ENCODE measurements at places on chromosomes 12 and 14.

GRCh38 chr12:104865080-104865479 is 93.0 kb downstream of the SLC41A2 start:
- no peak for DNase-seq

DNA sequence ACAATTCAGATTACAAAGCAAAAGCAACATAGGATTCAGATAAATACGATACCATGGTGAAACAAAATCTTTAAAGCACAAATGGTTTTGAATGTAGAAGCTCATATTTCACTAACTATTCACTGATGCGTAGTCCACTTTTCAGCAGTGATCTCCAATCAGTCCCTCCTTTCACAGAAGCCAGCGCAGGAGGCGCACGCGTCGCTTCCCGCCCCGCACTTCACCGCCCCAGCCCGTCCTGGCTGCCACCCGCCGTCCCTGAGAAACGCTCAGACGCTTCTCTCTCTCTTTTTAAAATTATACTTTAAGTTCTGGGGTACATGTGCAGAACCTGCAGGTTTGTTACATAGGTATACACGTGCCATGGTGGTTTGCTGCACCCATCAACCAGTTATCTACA is 19.8 kb upstream of the CHFR start:
- DNase-seq = no peak

- no peak for DNase-seq
Observed at GRCh38 chr12:109331301-109331952, 16.3 kb upstream of the MYO1H start.

DNA sequence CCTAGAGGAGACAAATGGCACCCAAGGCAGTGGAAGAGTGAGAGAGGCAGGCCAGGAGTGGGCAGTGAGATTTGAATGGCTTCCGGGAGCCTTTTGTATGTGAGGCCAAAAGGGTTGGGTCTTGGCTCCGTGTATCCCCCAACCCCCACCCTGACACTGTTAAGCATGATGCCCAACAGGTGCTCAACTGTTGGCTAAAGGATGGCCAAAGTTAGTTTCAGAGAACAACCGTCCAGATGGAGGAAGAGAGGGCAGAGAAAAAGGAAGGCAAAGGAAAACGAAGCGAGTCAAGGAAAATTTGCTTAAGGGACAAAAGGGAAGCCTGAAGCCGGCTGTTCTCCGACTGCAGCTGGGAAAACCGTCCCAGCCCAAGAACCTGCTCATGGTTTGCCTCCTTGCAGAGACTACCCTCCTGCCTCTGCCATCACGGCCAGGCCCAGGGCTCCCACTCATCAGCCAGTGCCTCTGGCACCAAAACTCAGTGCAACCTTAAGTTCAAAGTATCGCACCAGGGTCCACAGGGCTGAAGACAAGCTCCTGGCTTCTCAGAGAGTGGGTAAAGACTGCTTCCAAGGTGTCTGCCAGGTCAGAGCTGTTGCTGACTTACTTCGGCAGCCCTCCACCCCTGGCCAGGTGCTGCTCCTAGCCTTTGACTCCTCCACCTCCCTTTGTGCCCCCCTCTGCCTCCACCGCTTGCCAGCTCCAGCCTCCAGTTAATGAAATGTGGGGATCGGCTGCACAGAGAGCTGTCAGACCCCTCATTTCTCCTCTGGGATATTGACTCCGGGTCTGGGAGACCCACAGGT is 4.2 kb upstream of the C1QL4 start:
- no peak for DNase-seq

GRCh38 chr14:102726191-102726949 is 50.9 kb upstream of the TRAF3 start:
- DNase-seq = no peak

GRCh38 chr12:21773806-21774205 is 700 bp downstream of the KCNJ8 start:
- DNase-seq = no peak

DNA sequence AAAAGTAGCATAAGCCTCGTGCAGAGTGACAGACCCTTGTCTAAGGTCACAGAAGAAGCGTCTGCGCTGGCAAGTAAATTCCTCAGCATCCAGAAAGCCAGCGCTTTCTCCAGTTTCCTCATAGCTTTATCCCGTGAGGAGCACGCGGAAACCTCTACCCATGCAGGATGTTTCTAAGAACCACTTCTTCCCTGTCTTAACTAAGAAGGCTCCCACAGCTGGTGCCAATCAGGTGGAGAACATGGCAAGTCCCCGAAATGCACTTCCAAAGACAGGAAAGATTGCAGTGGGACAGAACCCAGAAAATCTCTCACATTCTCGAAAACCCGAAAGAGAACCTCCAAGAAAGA is 968 bp upstream of the ARID4A start:
- no peak for DNase-seq

- no peak for DNase-seq
Observed at GRCh38 chr14:39428118-39428517, 4.1 kb downstream of the FBXO33 start.

- no peak for DNase-seq
Observed at GRCh38 chr12:66903782-66904396, 225.0 kb upstream of the GRIP1 start.

- no peak for DNase-seq
Observed at GRCh38 chr12:29012673-29013072, 136.4 kb upstream of the FAR2 start.

GRCh38 chr12:110957159-110957558 is 36.8 kb upstream of the MYL2 start:
- DNase-seq = no peak

GRCh38 chr14:59944909-59945308 is 25.0 kb downstream of the LRRC9 start:
- no peak for DNase-seq

GRCh38 chr12:47864646-47865235 is 40.1 kb downstream of the VDR start:
- no peak for DNase-seq

DNA sequence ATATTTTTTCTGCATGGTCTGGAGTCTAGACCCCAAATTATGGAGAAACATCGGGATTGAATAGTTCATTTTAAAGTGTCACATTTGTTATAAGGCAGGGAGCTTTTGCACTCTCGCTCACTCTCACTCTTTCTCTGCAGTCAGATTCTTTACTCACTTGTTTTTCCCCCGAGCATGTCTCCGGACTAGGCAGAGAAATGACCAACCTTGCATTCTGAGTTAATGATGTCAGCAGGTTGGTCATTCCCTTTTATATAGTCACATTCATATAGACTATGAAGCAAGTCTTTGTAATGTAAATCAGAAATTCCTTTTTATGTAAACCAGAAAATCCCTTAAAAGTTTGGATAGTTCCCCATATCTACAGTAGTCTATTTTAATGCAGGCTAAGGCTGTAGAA is 4.1 kb downstream of the C12orf75 start:
- no peak for DNase-seq

- no peak for DNase-seq
Observed at GRCh38 chr12:49951411-49952240, 1.1 kb downstream of the AQP2 start.

- DNase-seq = no peak
Observed at GRCh38 chr14:68998062-68998461, 19.0 kb upstream of the ACTN1 start.

GRCh38 chr12:42910656-42911055 is 321.1 kb upstream of the PRICKLE1 start:
- no peak for DNase-seq

- DNase-seq = no peak
Observed at GRCh38 chr12:114013575-114014345, 47.6 kb upstream of the RBM19 start.

DNA sequence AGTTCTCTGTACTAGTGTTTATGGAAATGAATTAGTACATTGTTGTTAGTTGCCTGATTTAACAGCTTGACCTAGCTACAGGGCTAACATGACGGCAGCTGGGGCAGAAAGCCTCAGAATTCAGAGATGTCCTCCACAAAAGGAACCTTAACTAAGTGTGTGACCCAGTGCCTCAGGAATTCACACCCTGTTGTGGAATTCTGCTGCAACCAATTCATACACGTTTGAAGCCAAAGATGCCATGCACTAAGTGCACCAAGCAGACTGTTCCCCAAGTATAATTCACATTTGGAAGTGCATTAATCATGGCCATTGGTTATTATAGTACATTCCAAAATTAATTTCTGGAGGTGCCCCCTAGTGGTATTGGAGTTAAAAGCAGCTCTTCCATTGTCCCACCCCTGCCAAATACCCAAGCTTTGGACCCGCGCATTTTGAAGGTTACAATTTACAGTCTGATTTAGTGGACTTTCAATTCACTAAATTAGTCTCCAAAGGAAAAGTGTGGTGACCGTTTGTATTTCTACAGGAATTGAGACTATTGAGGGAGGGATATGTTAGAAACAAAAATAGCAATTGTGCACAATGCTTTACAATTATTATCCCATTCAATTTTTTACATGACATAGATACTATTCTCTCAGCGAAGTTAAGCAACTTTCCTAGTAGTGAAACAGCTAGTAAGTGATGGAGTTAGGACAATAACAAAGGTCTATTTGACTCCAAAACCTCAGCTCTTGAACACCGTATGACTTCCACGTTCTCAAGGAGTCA is 85.9 kb downstream of the PAX9 start:
- no peak for DNase-seq

DNA sequence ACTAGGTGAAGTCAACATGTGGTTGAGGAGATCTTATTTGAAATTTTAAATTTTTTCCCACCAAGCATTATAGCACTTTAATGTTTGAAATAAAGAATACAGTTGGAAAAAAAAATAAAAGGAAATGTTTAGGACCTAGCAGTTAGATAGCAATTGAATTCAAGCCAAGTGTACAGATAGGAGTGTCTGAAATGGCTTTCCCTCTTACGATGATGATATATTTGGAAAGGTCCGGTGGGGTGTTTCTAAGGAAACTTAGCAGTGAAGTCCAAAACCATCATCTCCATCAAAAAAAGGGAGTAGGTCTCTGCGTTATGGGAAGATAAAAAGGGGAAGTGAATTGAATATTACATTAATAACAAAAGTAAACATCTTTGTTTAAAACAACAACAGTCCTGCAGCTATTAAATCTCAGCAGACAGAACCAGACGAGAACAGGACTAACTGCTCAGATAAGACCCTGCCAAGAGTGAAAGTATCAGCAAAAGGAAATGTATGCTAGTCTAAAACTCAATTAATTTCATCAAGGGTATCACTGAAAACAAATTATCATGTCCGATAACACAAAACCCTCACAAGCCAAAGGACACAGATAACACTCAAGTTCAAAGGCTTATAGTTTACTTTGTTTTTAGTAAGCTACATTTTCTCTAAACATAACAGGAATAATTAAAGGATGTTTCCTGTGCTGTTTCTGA is 242.0 kb downstream of the BMP4 start:
- no peak for DNase-seq

DNA sequence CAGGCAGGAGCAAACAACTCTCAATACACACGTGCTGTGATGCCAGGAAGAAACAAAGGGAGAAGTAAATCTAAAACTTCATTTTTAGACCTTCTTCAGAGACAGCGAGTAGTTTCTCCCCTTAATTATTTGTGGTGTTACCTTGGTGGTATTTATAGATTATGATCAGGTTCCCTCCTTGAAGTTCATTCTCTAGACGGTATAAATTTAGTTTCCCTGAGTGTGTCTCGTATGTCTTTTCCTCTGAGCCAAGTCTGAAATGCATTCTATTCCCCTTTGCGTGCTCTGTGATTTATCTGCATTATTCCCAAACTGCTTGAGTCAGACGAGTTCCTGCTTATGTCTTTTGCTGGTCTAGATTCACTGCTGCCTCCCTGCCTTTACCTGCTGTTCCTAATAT is 65.2 kb downstream of the TRHDE start:
- no peak for DNase-seq

DNA sequence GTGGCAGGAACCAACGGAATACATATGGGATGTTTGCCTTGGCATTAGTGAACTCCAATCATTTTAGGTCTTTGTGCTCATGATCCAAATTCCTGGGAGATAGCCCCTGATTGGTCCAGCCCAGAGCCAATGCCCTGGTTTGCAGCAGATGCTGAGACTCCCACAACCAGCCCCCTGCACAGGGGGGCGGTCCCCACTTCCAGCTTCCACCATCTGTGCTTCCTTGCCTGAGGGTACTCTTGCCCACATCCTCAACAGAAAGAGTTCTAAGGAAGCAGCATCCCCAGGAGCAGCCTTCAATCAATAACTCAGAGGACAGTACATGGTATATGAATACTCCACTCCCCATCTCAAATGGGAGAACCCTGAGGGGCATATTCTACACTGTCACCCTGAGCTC is 39.7 kb upstream of the FICD start:
- DNase-seq = no peak

- DNase-seq = no peak
Observed at GRCh38 chr14:51573607-51574006, 78.1 kb upstream of the FRMD6 start.

GRCh38 chr14:38910092-38910491 is 192.9 kb downstream of the SEC23A start:
- no peak for DNase-seq

DNA sequence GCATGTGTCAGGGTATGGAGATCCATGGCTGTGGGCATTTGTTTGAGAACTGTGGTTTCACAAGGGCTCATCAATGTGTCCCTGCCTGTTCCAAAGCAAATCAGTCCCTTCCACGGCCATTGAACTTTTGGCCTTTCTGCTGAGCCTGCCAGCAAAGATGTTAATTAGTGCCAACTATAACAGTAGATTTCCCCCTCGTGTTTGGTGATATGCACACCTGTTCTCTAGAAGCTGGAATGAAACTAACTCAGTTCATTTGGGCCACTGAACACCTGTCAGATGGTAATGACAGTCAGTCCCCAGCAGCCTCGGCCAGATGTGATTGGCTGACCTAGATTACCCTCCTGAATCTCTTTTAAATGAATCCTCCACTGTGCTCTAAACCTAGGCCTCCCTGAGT is 43.2 kb downstream of the IRAK3 start:
- no peak for DNase-seq

- DNase-seq = no peak
Observed at GRCh38 chr12:23810329-23810902, 139.1 kb downstream of the SOX5 start.

GRCh38 chr12:50529345-50529744 is 24.6 kb downstream of the DIP2B start:
- no peak for DNase-seq

- DNase-seq = no peak
Observed at GRCh38 chr14:75143761-75144527, 17.1 kb upstream of the NEK9 start.

GRCh38 chr14:55881577-55882241 is 236.5 kb upstream of the PELI2 start:
- DNase-seq = no peak

- DNase-seq = no peak
Observed at GRCh38 chr14:55553791-55554190, 26.2 kb upstream of the KTN1 start.

GRCh38 chr14:61636291-61636690 is 59.0 kb upstream of the HIF1A start:
- no peak for DNase-seq

GRCh38 chr12:121165316-121165715 is 32.6 kb downstream of the P2RX7 start:
- DNase-seq = no peak
